H1 (cell line): ENCODE measurements at places on chromosomes 1 and 21.

- DNase-seq, result no peak
Observed at GRCh38 chr21:17988102-17988437, 168.9 kb upstream of the C21orf91 start.

- no peak for DNase-seq
Observed at GRCh38 chr1:41662765-41663437, 178.4 kb upstream of the EDN2 start.

GRCh38 chr21:15872236-15872635 lies 142.5 kb downstream of the USP25 start:
- DNase-seq, result no peak

DNA sequence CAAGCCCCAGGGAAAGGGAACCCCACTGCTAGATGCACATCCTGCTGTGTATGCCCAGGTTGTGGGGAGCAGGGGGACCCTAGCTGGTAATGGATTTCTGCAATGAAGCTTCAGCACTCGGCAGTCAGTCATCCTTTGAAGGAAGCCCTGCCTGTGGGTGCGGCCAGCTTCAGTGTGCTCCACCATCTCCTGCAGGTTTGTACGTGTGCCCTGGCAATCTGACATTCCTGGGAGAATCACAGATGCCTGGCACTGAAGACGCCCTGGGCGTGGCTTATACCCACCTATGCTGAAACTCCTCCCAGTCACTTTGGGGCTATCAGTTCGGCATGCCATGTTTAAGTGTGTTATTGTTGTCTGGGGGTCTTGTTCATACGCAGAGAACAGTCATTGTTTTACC lies 6.8 kb downstream of the SPRR5 start:
- peak; percentile 27 for DNase-seq

DNA sequence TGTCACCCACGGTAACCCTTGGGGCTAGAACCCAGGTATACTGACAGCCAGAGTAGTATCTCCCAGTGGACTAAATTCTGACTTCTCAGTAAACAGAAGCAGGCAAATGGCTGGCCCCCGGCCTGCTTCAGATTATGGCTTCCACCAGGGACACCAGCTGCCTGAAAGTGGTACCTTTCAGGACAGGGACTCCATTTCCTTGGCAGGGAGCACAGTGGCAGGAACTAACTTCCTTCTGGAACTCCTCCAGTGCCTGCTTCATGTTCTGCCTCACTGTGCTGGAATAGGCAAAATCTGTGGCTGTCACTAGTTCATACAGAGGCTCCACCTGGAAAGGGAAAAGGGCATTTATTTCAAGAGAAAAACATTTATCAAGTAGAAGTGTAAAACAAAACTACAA lies 32.7 kb downstream of the C8B start:
- DNase-seq, result no peak

- no peak for DNase-seq
Observed at GRCh38 chr1:155209312-155209721, 822 bp downstream of the MTX1 start.

GRCh38 chr1:152747831-152748230 lies 10.0 kb upstream of the KPRP start:
- no peak for DNase-seq

DNA sequence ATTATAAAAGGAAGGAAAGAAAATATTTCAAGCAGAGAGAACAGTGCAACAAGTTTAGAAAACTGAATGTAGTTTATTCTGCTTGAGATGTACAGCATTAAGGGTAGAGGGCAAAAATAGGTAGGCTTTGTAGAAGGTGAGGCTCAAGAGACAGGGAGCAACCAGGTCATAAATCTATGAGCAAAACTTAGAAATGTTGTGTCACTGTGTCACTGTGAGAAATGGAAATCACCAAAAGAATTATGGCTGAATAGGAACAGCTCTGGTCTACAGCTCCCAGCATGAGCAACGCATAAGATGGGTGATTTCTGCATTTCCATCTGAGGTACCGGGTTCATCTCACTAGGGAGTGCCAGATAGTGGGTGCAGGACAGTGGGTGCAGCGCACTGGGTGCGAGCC lies 53.6 kb downstream of the TNFSF4 start:
- no peak for DNase-seq

DNA sequence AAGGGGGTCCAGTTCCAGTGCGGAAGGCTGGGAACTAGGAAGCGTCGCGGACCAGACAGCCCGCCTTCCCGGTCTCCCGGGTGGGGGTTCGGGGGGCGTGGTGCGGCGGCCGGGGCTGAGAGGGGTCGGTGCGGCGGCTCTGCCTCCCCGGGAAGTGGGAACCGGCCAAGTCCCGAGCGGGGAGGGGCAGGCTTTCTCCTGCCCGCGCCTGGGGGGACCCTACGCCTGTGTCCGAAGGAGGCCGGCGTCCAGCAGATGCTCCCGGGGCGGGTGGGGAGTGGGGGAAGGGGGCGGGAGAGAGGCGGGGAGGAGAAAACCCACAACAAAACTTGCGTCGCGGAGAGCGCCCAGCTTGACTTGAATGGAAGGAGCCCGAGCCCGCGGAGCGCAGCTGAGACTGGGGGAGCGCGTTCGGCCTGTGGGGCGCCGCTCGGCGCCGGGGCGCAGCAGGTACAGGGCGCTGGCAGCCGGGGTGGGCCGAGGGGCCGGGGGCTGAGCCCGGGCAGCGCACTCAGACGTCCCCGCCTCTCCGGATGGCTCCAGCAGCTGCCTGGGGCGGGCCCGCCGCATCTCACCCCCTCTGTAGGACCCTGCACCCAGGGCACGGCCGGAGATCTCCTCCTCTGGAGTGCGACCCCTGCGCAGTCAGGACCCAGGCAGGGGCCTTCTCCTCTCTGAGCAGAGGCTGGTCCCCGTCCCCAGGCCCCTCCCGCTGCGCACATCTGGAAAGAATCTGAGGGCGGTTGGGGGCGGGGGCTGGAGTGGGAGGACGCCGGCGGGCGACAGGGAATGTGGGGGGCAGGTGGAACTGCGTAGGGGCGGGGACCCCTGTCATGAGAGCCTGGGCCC lies at the start of gene PODN:
TSS of gene PODN (plus strand) at position 355 of the 849 bp plus-strand sequence. CDS start 7,643 bp downstream, outside the sequence.
- peak; percentile 66 for DNase-seq

DNA sequence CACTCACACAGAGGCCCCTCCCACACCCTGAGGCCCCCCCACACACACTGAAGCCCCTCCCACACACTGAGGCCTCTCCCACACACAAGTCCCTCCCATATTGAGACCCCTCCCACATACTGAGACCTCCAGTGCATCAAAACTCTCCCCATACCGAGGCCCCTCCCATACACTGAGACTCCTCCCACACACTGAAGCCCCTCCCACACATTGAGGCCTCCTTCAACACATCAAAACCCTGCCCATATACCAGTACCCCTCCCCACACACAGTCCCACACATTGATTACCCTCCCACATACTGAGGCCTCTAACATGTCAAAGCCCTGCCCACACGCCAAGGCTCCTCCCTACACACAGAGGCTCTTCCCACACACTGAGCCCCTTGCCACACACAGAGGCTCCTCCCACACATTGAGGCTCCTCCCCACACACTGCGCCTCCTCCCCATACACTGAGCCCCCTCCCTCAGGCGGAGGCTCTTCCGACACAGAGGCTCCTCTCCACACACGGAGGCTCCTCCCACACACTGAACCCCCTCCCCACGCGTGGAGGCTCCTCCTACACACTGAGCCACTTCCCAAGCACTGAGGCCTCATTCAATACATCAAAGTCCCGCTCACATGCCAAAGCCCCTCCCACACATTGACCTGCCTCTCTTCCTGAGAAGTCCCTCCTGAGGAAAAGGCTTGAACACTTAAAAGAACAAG lies 392.3 kb downstream of the CAMTA1 start:
- DNase-seq, result no peak

DNA sequence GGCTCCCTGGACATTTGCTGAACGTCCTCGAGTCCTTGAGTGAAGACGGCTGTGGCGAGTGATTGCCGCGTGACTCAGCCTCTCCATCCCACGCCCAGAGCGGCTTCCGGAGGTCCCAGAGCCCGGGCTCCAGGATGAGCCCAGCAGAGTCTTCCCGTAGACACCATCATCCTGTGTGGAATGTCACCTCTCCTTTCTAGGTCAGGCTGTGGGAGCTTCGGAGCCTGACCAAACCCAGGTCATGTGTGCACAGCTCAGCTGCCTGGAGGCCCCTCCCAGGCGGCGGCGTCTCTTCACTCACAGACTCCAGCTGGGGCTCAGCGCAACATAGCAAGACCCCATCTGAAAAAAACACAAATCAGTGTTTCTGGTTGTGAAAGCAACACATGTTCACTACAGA lies 38.2 kb downstream of the PRKCZ start:
- DNase-seq, result no peak

- no peak for DNase-seq
Observed at GRCh38 chr1:23748016-23748415, 4.7 kb downstream of the ELOA start.

- no peak for DNase-seq
Observed at GRCh38 chr1:184888505-184888904, 85.8 kb downstream of the NIBAN1 start.

- peak; percentile 63 for DNase-seq
Observed at GRCh38 chr1:58162952-58163550, 383.5 kb downstream of the OMA1 start.

- no peak for DNase-seq
Observed at GRCh38 chr1:26305667-26306289, 658 bp downstream of the UBXN11 start.

DNA sequence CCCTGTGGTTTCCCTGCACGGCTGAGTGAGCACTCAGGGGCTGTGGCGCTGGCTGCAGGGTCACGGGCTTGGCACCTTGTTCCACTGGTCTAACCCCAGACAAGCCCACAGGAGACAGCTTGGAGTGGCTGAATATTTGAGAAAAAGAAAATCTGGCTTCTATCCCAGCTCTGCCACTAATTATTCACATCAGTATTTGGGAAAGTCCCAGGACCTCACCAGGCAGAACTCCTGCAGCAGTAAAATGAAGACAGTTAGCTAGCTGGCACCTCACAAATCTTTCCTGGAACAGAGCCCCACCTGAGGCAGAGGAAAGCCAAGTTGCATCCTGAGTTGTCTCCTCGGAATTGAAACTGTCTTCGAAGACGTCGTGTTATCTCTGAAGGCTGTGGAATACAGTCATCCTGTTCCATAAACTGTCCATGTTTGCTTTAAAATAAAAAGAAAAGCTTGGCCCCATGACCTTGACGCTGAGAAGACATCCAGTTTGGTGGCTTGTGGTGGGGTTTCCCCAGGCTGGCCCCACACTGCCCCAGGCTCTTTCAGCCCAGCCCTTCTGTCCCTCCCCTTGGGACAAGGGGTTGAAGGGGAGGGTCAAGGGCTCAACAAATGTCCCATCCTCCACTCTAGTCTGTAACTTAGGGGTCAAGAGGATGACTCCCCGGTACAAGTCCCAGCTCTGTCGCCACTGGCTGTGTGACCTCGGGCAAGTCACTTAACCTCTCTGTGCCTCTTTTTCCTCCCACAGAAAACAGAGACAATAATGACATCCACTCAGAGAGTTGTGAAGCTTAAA lies 93.8 kb upstream of the TMPRSS2 start:
- no peak for DNase-seq

GRCh38 chr21:25169370-25169769 lies 437.9 kb downstream of the MRPL39 start:
- DNase-seq, result no peak

DNA sequence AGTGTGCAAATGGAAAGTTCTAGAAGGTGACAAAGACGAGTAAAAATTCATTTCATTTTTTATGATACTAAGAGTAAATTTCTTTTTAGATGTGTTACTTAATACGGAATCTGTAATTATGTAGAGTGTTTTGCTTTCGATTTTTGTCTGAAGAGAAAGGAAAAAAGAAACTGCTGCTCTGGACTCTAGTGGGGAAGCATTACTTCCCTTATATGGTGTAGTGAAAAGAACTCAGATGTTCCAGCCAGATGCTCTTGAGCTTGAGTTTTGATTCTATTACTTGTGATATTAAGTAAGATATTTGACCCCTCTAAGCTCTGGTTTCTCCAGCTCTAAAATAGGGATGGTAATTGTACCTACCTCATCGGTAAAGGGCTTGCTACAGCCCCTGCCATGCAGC lies 12.2 kb upstream of the GPR161 start:
- DNase-seq, result no peak

GRCh38 chr1:23178950-23179349 lies 10.3 kb upstream of the LUZP1 start:
- no peak for DNase-seq

- no peak for DNase-seq
Observed at GRCh38 chr1:91635763-91636162, 135.1 kb downstream of the CDC7 start.

DNA sequence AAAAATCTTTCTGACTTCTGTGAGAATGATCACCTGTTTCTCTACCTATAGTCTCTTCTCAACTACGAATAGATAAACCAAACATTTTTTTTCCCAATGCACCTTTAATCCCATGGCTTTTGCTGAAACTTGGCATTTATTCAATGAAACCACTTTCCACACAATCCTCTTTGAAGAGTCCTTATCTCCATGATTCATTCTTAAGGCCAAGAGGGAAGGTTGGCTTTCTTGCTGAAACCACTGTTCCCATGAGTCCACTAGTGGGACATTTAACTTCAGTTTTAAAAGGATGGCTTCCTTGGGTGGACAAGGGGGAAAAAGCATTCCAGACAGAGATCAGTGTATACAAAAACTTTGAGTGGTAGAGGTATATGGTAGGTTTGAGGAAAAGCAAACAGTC lies 73.6 kb downstream of the CRB1 start:
- no peak for DNase-seq

DNA sequence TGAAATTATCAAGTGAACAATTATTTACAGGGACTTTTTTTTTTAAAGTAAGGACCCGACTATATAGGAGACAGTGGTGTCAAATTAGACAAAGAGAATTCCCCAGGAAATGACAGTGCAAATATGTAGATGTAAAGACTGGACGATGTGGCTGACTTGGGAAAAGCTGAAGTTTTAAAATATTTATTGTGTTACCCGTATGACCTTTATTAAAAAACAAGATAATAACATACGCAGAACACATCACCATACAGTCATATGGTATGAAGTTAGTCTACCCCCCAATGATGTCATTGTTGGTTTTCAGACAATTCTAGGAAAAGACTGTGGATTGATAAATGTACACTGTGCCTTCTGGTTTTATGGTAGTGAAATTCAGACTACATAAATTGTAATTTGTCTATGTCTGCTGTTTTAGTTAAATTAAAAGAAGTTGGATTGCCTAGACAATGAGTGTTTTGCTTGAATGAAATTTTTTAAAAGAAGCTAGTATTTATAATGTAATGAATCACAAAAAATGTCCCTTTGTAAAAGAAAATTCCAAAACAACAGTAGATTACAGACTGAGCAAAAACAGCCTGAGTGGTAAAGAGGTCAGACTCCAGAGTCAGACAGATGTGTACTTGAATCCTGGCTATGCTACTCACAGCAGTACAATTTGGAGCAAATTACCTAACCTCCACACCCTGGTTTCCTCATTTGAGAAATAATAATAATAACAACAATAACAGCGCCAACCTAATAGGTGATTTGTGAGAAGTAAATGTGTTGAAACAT lies 15.5 kb upstream of the PDC start:
- no peak for DNase-seq

GRCh38 chr1:227937031-227937837 lies 10.5 kb downstream of the WNT9A start:
- no peak for DNase-seq

- DNase-seq, result no peak
Observed at GRCh38 chr1:159229896-159230295, 25.2 kb downstream of the ACKR1 start.

GRCh38 chr1:183723571-183723970 lies 70.5 kb upstream of the APOBEC4 start:
- no peak for DNase-seq
